CD8-positive, alpha-beta T cell (primary cell): ENCODE measurements at places on chromosomes 5 and 9.

- no peak for DNase-seq
Measured at GRCh38 chr5:128424646-128425045, 113.4 kb downstream of the FBN2 start.

DNA sequence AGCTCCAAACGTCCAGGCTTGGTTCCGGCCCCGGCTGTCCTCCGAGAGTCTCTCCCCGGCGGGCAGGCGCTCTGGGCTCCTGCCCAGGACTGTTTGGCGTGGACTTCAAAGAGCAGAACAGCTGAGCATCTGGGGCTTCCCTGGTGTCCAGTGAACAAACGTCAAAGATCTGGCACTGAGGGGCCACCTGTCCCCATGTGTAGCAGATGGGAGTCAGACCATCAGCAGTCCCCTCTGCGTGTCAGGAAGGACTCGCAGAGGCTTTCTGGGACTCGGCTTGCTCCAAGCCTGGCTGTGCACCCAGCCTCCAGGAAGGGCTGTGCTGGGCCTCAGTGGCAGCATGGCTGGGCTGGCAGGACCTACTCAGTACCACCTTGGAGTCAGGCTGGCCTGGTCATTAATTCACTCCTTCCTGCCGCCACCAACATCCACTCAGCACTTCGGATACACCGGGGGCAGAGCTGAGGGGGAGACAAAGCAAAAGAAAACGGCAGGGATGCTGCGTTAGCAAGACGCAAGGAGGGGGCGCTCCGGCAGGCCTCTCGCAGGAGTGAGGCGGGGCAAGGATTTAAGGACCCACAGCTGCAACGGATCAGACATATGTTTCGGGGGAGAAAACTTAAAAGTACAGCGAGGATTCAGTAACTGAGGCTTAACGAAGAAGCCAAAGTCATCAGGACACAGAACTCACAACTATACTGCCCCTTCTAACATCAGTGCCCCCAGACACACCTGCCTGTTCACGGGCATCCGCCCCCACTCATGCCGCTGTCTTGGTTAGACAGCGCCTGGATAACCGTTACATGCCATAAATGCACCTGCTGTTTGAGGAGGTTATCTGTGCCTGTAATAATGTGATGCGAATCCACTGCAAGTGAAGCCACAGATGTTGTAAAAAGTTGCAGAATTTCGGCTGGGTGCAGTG is 164.5 kb upstream of the PHYKPL start:
- no peak for DNase-seq

DNA sequence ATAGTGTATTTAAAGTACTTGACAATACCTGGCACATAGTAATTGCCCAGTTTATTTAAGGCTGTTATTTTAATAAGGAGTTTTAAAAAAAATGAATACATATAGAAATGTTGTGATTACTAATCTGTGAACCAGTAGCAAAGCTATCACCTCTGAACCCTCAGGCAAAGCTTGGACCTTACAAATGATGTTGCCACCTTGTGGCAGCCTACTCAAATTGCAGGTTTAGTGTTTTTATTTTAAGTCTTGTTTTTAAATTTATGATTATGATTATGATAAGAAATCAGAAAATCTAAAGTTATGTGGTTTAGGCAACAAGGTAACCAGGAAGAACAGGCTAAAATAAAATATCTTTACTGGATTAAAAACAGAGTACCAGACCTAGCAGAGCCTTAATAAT is 35.8 kb downstream of the PPARGC1B start:
- no peak for DNase-seq

DNA sequence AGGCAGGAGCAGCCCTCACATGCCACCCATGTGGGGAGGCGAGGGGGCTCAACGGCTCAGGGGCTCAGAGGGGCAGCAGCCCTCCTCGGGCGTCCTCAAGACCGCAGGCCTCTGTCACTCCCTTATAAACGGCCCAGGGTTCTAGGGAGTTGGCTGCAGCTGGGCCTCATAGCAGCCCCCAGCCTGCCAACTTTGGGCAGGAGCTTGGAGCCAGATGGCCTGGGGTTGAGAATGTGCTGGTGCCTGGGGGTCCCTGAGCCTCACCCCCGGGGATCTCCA is 51.0 kb upstream of the RNU6ATAC start:
- no peak for DNase-seq

DNA sequence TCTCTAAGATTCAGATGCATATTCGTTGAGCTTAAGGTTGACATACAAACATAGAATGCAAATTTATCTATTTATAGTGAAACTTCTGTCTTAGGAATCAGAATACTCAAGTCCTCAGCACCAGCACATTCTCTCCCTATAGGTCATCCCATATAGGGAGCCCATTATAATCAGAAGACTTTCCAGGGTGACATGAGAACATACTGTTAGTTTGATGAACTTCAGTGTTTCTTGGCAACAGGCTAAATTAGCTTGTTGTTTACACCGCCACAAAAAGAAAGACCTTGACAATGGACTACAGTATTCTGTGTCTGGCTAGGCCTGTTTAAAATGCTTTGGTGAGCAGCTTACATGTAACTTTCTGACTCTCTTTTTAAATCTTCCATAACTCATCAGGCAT is 104.2 kb downstream of the TAF11L14 start:
- DNase-seq: no peak

- DNase-seq: no peak
Measured at GRCh38 chr5:142795251-142795650, 25.1 kb downstream of the ARHGAP26 start.

GRCh38 chr9:130921300-130921988 is 17.6 kb downstream of the FIBCD1 start:
- no peak for DNase-seq

- no peak for DNase-seq
Measured at GRCh38 chr5:80591352-80591751, 21.3 kb upstream of the ANKRD34B start.

DNA sequence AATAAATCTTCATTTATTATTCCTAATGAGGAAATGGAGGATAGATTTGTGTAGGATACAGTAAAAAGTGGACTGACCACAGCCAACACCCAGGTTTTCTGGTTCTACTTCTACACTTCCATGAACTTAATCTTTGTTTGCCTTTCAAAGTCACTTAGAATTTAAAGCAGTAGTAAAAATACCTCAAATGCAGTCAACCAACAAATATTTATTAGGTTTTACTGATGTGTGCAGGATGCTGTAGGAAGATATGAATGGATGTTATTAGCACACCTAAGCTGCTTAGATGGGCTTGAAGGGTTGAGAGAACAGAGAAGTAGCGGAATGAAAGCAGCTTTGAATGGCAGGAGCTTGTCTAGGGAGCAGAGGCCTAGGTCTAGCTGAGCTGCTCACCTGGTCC is 201.1 kb downstream of the PALM2AKAP2 start:
- DNase-seq: no peak

DNA sequence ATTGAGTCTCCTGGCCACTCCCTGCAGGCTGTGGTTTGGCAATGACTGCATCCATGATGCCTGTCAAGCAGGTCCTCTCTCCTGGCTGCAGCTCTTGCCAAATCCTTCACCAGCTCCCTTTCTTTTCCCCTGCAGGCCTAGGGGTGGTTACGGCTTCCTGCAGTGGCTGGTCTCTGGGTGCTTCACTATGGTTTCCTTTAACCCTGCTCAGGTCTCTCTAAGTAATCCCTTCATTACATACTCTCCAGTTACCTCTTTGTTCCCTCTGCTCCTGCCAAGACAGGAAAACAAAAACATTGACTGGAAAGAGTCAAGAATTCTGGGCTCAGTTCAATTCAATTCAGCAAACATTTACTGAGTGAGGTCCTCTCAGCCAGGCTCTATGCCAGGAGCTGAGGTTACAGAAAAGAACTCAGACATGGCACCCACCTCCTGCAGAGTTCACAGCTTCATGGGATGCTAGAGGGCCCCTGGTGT is 19.8 kb upstream of the PTPN3 start:
- no peak for DNase-seq

DNA sequence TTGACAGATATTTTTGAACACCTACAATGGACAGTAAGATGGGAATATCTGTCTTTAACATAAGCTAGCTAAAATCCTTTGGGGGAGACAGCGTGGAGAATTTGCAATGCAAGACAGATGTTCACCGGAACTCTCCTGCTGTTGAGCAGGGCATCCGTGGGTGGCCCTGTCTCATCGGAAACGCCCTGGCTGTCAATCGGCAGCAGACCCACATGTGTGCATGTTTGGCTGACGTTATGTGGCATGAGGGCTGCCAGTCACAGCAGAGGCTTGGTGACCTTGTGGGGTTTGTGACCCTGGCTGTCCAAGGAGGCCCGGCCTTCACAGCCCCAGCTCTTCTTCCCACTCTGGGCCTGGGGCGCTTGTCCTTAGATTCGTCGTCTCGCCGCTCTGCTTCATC is 129.7 kb upstream of the OTULINL start:
- no peak for DNase-seq

DNA sequence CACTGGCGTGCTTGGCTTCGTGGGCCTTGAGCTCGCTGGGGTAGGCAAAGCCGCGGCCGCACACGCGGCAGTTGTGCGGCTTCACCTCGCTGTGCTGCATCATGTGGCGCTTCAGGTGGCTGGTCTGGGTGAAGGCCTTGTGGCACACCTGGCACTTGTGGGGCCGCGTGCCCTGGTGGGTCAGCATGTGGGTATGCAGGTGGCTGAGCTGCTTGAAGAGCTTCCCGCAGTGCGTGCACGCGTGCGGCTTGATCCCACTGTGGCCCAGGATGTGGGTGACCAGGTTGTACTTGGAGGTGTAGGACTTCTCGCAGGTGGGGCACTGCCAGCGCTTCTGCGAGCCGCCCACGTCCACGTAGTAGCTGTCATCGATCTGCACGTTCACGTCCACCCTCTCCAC is 46.8 kb downstream of the ZNF366 start:
- no peak for DNase-seq

DNA sequence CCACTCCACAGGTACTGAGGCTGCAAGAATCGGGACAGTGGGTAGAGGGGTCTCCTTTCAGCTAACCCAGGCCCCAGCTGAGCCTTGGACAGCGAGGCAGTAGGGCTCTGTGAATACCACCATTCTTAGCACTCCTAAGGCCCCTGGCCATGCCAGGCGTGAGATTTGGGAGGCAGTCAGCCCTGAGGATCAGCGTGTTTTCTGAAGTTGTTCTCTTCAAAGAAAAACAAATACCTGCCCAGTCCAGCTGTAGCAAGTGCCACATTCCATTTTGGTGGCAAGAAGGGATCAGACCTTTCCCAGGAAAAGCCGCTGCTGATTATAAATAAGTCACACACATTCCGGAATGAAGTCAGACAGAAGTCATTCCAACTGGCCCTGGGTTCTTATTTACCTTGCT is 47.8 kb downstream of the RALGPS1 start:
- no peak for DNase-seq

GRCh38 chr5:175689147-175689991 is 31.5 kb downstream of the HRH2 start:
- no peak for DNase-seq

- no peak for DNase-seq
Measured at GRCh38 chr5:115465431-115465830, 79.1 kb downstream of the FEM1C start.

DNA sequence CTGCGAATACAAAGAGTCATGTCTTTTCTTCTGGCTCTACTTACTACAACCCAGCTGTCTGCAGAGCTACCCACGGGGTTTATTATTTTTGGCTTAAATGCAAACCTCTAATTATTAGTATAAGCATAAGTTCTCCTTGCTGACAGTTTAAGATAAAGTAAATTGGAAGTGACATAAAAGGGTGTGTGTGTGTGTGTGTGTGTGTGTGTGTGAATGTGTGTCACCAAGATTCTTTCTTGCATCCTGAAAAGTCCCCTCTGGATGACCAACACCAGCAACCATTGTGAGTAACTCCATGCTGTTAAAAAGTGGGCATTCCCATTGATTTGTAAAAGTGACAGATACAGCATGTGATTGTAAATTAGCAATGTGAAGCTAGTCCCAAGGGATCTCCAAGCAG is 803.8 kb upstream of the ZNF608 start:
- no peak for DNase-seq

DNA sequence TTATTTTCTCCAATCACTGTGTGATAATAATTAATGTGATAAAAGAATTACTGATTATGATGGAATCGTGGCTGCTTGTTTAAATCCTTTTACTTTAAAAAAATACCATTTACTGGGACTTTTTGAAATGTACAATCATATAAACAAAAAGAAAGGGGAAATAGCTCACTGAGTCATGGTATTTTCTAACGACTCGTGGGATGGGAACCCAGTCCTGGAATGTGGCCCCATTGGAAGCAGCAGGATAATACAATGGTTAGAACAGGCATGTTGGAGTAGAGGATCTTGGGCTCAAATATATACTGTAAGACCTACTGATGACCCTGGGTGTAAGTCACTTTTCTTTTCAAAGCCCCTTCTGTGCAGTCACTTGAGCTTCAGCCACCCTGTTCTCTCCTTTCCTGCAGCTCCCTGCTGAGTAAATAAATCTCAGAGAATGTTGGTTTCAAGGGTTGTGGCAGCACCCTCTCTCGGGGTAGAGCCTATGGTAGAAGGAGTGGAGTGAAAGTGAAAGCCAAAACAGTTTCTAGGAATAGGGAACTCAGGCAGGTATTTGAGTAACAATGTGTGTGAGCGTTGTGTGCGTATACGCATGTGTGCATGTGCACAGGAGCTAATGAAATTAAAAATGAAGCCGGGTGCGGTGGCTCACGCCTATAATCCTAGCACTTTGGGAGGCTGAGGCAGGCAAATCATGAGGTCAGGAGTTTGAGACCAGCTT is 40.8 kb upstream of the LARP1 start:
- DNase-seq: no peak

- no peak for DNase-seq
Measured at GRCh38 chr9:76431601-76432000, 27.4 kb upstream of the GCNT1 start.

DNA sequence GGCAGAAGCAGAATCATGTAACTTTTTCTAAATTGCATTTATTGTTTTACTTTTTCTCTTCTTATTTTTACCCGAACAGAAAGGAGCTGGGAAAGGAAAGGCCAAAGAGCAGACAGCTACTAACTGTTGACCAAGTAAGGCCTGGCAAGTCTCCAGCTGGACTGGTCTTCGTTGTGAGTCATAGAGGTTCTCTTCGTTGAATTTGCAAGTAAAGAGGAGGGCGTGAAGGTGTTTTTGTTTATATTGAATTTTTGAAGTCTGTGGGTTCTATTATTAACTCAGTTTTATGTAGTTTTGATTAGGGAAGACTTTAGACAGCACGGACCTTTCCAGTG is 416.5 kb upstream of the CCNH start:
- DNase-seq: no peak

- DNase-seq: no peak
Measured at GRCh38 chr9:79015951-79016350, 555.8 kb upstream of the TLE4 start.

DNA sequence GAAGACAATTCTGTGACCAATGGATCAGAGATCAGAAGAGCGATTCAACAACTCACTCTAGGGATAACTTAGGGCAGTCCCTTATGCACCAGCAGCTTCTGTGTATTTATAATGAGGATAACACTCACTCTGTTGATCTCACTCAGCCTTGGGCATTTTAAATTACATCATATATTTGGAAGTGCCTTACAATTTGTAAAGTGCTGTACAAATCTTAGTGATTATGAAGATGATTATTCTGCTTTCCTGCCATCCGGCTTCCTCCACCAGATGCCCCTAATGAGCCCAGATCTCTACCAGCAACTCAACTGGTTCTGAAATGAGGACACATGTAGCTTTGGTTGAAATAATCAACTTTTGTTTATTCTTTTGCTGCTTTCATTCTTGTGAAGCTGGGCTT is 105.3 kb downstream of the PCSK1 start:
- DNase-seq: no peak

- no peak for DNase-seq
Measured at GRCh38 chr5:148147415-148147814, 20.9 kb upstream of the SPINK14 start.

- no peak for DNase-seq
Measured at GRCh38 chr5:171263181-171263580, 45.9 kb upstream of the TLX3 start.
